ENCODE measurements at places on chromosomes 7 and 10.

DNA sequence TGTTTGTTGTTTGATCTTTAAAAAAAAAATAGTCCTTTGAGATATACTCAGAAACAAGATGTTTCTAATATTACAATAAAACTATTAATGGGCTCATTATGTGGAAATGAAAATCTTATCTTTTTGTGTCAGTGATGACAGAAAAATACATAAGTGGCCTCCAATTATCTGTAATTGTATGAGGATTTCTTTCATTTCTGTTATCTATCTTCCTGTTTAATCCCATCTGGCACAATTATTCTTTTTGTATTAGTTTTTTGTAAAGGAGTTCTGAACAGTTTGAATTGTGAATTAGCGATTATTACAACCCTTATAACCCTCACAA, 270.8 kb downstream of the BBS9 start:
- DNase-seq = no peak

GRCh38 chr10:83425306-83425705, 714.0 kb upstream of the GHITM start:
- DNase-seq = no peak

GRCh38 chr10:113646336-113647201, 17.3 kb downstream of the NRAP start:
- no peak for DNase-seq

- DNase-seq = no peak
Observed at GRCh38 chr7:81370822-81371221, 399.0 kb downstream of the HGF start.

GRCh38 chr7:100886936-100887515, 2.5 kb downstream of the UFSP1 start:
- no peak for DNase-seq

GRCh38 chr7:98872328-98872924, 2.6 kb upstream of the TMEM130 start:
- DNase-seq = no peak

DNA sequence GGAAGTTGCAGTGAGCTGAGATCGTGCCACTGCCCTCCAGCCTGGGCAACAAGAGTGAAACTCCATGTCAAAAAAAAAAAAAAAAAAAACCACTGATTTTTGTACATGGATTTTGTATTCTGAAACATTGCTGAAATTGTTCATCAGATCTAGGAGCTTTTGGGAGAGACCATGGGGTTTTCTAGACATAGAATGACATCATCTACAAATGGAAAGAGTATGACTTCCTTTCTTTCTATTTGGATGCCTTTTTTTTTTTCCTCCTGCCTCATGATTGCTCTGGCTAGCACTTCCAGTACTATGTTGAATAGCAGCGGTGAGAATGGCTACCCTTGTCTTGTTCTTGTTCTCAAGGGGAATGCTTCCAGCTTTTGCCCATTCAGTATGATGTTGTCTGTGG, 89.1 kb downstream of the ANLN start:
- no peak for DNase-seq

- no peak for DNase-seq
Observed at GRCh38 chr7:33743594-33743993, 161.7 kb upstream of the BMPER start.

DNA sequence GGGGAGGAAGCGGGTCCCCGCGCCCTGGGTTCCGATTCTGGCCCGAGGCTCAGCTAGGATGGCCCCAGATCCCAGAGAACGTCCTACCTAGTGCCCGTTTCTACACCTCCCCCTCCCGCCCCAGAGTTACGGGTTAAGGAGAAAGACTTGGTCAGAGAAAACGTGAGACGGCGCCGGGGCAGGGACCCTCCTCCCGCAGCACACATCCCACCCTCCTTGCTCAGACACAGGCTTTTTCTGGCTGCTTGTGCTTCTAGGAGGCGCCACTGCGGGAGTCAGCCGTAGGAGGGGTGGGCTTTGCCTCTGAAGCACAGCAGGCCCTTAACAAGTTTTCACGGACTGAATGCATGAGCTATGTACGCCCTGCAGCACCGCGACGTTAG, 104.9 kb upstream of the LEP start:
- no peak for DNase-seq

GRCh38 chr7:44622342-44623151, 16.1 kb downstream of the OGDH start:
- no peak for DNase-seq

DNA sequence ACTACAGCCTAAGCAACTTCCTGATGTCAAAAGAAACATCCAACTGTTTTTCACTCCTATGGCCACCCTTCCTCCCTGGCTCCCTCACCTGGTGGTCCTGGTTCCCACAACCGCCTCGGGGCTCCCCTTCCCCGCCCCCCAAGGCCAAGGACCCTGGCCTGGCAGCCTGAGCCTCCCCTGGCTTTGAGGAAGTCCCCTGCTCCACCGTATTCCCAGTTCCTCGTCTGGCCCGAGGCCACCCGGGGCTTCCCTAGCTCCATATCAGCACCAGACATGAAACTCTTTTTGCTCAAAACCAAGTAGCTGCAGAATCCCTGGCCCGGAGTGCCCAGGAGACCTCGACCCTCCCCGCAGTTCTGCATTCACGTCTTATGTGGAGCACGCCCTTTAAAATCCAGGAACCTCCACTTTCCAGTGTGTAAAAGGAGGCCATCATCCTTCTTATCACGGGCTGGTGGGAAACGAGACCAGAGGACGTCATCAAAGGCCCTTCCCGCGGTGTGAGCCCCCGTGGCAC, 82.9 kb downstream of the PRKAG2 start:
- DNase-seq = no peak

DNA sequence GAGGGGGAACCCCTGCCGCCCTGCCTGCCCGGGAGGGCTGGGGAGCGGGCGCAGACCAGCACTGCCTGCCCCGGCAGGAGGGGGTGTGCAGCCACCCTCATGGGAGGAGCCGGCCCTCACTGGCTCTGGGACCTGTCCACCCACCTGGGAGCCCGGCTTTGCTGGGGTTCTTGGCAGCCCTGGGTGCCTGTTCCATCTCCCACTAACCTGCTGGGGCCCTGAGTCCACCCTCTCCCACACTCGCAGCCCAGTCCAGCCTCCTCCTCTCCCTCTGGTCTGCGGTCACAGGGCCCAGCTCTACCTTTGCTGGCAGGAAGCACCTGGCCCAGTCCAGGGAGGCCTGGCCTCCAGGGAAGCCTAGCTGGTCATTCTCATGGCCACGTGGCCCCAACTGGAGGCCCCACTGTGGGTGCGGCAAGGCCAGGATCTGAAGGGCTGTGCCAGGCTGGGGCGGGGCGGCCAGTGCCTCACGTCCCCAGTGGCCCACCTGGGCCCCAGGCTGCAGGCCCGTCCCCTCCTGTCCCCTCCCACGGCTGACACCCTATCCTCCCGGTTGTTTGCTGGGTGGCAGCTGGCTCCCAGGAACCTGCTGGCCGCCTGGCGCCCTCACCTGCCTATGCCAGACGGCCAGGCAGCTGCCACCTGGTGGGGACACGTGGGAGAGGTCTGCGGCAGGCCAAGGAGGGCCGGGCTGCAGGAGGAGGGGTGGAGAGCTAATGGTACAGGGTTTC, at the start of gene TMEM184A:
TMEM184A (minus strand) TSS at position 393 of the 731 bp plus-strand sequence. CDS start 721 bp downstream, outside the sequence.
- DNase-seq = peak; percentile 9

GRCh38 chr10:24723386-24723787, 300 bp downstream of the ARHGAP21 start:
- no peak for DNase-seq

GRCh38 chr10:72340510-72341261, 14.0 kb downstream of the DNAJB12 start:
- DNase-seq = peak; percentile 59

- peak; percentile 48 for DNase-seq
Observed at GRCh38 chr10:117175901-117176534, 21.3 kb upstream of the KCNK18 start.

- no peak for DNase-seq
Observed at GRCh38 chr10:19874791-19875190, 58.6 kb downstream of the PLXDC2 start.

DNA sequence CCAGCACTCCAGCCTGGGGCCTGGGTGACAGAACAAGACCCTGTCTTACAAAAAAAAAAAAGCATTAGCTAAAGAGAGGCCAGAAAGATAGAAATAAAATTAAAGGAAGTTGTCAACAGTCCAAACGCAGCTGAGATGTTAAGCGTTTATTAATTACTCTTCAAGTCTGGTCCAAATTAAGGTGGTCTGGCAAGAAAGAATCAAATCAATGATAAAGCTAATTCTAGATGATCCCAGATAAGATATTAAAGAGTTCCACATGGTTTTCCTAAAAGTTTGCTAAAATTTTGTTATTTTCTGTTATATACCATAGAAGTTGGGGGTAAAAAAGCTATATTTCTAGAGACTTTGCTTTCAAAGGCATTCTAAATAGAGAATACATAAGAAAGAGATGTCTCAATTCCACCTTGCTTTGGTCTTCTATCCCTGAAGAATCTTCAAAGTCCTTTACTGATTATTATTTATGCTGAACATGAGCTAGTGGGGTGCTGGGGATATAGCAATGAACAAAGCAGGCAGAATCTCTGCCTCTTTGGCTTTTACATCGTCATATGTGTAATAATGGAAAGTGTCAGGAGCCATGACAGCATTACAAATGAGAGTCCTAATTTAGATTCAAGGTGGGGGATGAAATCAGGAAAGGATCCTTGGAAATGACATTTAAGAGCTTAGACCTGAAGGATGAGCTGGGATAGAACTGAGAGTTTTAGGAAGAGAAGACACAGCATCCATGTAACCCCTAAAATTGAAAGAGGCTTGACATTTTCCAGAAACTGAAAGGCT, 23.4 kb downstream of the FRA10AC1 start:
- no peak for DNase-seq

DNA sequence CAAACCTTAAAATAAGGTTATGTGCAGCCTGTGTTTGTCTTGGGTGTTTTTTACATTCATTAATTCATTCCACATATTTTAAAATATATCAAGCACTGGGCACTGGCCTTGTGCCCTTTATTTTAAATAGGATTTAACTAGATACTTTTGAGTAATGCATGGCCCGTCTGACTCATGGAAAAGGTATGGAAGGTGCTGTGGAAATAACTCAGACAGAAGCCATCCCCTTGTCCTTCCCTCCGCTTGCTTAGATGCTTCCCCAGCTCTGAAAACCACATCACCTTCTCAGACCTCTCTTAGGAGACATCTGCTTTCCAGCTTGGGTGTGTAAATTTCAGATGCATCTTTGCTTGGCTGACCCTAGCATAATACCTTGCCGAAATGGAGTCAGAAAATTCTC, 30.5 kb downstream of the SLC18A2 start:
- DNase-seq = no peak
